ENCODE measurements at places on chromosomes 5 and 9. TPM values are rescaled to one million over a fixed set of nuclear protein-coding genes. Genes with fewer than 3 reads are reported as not detected.

The GRM6 gene
- not detected for total RNA-seq

The GABRA1 gene
- total RNA-seq: not detected

The SLC6A7 gene
- not detected for total RNA-seq

The MSX2 gene
- total RNA-seq: 0.31 TPM

The PCDHA1 gene
- total RNA-seq: not detected

- H3K4me1 ChIP-seq: no peaks in the 10 kb centered on the region
- H3K27me3 ChIP-seq: no peaks in the 10 kb centered on the region
- no peak for DNase-seq
- H3K36me3 ChIP-seq: no peaks in the 10 kb centered on the region
Measured at GRCh38 chr5:163890261-163890660, 384.8 kb downstream of the MAT2B start.

DNA sequence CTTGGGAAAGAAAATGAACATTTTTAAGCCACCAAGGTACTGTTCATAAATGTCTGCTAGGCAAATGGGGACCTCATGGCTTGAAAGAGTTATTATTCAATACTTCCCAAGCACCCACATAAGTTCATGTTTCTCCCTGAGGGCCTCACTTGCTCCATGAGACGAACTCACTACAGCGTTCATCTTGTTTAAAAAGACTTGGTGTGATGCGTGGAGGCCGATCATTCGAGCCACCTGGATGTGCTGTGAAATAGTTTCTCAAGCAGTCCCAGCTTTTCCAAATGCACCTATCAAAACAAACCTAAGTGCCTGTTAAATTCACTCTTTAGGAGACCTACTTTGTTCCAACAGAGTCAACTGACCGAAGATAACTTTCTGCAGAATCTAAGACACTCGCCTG lies 103.2 kb downstream of the LHFPL2 start:
- peaks cover 3% of the 10 kb centered on the region for H3K27me3 ChIP-seq
- no peak overlapping the region for H3K4me3 ChIP-seq
- DNase-seq: no peak
- H3K27ac ChIP-seq: no peak overlapping the region
- no peaks in the 10 kb centered on the region for H3K36me3 ChIP-seq

GRCh38 chr9:125894566-125894965 lies 147.4 kb downstream of the PBX3 start:
- no peak for DNase-seq
- no peak overlapping the region for H3K4me3 ChIP-seq
- H3K27me3 ChIP-seq: peaks cover 6% of the 10 kb centered on the region
- peaks cover 3% of the 10 kb centered on the region for H3K4me1 ChIP-seq
- no peak overlapping the region for H3K27ac ChIP-seq
- H3K36me3 ChIP-seq: no peaks in the 10 kb centered on the region

- no peaks in the 10 kb centered on the region for H3K36me3 ChIP-seq
- H3K4me1 ChIP-seq: no peaks in the 10 kb centered on the region
Measured at GRCh38 chr5:127353327-127353726, 62.7 kb downstream of the MEGF10 start.

DNA sequence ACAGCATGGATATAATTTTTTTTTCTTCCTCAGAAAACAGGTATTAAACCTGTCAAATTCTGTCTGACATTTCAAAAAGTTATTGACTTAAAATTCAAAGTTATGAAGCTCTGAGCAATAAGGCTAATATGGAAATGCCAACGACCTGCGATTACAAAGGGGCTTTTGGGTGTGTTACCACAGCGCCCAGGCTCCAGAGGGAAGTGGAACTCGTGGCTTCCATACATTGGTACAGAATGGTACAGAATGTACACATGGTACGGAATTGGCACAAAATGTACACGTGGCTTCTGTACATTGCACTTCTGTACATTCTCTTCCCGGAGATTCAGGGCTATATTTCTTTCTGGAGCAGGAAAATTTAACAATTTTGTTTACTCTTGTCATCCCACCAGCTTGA lies 225.1 kb upstream of the TBCA start:
- H3K27me3 ChIP-seq: no peaks in the 10 kb centered on the region
- peaks cover 5% of the 10 kb centered on the region for H3K36me3 ChIP-seq
- H3K4me3 ChIP-seq: no peak overlapping the region

DNA sequence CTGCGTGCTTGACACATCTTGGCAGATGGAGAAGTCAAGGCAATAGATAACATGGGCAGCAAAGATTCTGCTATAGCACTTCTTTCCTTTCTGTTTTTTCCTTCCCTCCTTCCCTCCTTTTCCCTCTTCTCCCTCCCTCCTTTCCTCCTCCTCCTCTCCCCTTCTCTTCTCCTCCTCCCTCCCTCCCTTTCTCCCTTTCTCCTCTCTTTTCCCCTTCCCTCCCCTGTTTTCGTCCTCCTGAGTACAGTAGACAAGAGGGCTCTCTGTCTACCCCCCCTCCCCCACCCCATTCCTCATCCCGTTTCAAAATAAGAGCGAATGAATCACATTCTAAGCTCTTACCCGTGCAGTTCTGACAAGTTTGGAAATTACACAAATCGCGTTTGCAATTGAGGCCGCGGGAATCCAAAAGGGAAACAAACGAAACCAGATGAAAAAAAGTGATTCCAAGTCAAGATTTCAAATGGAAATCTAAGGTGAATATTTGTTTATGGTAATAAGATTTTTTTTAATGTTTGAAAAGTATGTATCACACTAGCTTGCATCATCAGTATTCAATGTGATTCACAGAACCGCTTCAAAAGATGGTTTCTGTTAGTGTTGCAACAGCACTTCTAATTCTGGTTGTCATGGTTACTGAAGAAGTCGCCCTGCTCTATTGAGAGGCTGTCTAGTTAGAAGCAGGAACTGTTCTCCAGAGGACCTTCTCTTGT lies 1.3 kb downstream of the NIM1K start:
- H3K4me3 ChIP-seq: peak overlapping the region; percentile 55
- no peak for DNase-seq
- H3K27ac ChIP-seq: no peak overlapping the region
- H3K4me1 ChIP-seq: peaks cover 20% of the 10 kb centered on the region
- peaks cover 13% of the 10 kb centered on the region for H3K27me3 ChIP-seq

DNA sequence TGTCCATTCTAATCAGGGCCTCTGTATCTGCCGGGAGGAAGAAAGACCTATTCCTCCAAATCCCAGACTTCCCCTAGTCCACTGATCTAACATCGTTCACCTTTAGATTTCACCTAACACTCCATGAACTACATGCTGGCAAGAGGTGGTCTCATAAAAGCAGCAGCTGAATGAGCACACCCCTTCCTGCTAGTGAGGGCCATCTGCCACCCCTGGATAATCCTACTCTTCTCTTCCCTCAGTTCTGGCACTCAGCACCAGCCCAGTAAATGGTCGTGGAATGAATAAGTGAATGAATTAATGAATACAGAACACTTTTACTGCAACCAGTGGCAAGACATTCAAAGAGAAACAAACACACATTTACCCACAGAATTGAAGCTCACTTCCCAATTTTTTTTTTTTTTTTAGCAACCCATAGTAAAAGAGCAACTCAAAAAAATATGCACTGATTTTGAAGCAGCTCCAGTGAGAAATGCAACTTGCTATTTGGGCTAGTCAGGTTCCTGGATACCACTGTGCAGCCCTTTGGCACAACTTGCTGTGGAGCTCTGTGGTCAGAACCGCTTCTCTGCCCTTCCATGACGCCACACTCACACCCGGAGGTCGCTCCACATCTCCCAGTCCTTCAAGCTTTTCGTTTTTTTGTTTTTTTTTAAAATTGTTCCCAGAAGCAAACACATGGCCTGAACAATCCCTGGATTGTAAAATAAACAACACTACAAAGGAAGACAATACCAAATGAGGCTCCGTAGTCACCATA lies 6.2 kb downstream of the RNF183 start:
- no peaks in the 10 kb centered on the region for H3K4me1 ChIP-seq
- H3K27ac ChIP-seq: no peak overlapping the region
- H3K27me3 ChIP-seq: no peaks in the 10 kb centered on the region
- no peak overlapping the region for H3K4me3 ChIP-seq
- peaks cover 13% of the 10 kb centered on the region for H3K36me3 ChIP-seq
